Kidney epithelial cell (primary cell): ENCODE measurements at places on chromosomes 11 and 22. TPM values are rescaled to one million over a fixed set of nuclear protein-coding genes. Genes with fewer than 3 reads are reported as not detected.

Gene GGT1
- total RNA-seq, result 22.7 and 22.8 TPM in 2 replicates

DNA sequence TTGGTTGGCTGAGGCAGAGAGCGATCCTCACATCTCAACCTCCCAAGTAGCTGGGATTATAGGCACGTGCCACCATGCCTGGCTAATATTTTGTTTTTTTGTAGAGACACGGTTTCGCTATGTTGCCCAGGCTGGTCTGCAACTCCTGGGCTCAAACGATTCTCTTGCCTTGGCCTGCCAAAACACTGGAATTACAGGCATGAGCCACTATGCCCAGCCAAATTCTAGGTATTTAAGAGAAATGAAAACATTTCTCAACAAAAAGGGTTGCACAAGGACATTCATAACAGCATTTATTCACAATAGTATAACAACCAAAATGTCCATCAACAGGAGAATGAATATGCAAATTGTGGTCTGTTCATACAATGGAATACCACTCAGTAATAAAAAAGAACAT is 31.7 kb upstream of the RBX1 start:
- DNase-seq, result no peak

GRCh38 chr22:50489363-50490243 is 2.9 kb downstream of the MIOX start:
- DNase-seq, result no peak

DNA sequence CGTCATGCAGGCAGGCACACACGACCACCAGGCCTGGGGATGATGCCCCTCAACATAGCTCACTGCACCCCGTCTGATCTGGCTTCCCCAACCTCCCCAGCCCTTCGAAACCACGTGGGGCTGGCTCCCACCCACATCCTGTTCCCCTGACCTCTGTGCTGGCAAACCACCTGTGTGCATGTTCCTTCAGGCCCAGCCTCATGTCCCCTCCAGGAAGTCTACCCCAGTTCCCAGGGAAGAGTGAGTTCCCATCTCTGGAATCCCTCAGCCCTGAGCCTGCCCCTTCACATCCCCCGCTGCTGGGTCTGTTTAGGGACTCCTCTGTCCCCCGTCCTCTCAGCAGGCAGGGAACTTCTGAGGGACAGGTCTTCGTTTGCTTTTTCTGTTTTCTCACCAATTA is 7.1 kb downstream of the SLC7A4 start:
- no peak for DNase-seq

GRCh38 chr11:111602865-111603610 is 789 bp downstream of the SIK2 start:
- DNase-seq, result no peak

DNA sequence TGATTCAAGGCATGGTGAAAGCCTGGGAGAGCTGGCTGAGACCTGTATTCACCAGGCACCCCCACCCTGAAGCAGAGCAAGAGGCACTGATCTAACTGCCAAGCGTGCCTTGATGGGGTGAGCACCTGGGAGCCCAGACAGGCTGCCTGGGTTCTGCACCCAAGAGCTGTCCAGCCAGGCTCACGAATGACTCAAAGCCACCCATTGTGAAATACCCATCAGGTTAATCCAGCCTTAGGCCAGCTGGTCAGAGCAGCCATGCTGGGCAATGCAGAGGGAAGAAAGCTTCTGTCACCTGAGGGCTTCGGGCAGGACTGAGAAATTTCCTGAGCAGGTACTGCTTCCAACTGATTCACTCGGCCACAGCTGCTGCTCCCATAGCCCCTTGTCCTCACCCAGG is 22.1 kb downstream of the THOC5 start:
- no peak for DNase-seq

Gene SLC1A2
- not detected in 2 replicates for total RNA-seq

DNA sequence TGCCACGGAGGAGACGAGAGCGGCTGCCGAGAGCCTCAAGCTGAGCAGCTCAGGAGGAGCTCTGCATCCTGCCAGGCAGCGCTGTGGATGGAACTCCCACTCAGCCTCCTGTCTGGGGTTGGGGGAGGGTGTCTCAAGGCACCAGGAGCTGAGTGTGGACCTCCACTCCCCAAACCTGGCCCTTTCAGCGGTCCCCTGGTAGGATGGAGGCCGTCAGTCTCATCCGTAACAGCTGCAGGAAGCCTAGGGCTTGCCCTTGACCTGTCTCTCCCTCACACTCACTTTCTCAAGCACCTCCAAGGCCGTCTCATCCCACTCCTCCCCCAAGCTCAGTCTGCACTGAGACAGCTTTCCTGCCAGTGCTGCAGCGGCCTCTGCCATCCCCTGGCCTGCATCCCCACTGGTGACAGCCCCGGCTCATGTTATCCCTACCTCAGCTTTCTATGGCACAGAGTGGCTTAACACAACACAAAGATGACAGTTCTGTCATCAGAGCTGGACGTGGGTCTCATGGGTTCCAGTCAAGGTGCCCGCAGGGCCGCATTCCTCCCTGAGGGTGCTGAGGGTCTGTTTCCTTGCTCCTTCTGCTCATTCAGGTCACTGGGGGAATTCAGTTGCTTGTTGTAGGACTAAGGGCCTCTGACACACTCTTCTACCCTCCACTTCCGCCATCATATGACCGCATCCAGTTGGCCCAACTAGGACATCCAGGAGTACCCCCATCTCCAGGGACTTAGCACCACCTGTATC is 341.9 kb upstream of the B3GAT1 start:
- DNase-seq, result no peak

DNA sequence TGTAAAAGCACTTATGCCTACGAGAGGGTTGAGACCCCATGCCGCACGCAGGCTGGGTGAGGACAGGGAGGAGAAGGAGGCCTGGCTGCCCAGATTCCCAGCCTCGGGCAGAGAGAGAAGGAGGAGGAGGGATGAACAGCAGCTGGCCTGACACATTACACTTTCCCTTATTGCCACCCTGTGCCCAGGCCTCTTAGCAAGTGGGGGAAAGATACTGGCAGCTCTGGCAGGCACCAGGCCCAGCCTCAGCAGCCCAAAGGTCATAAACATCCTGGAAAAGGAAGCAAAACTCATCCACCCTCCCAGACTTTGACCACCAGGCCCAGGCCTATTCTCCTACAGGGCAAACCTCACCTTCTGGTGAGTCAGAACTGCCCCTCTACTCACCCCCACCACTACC is 4.7 kb downstream of the PLAAT3 start:
- DNase-seq, result no peak

DNA sequence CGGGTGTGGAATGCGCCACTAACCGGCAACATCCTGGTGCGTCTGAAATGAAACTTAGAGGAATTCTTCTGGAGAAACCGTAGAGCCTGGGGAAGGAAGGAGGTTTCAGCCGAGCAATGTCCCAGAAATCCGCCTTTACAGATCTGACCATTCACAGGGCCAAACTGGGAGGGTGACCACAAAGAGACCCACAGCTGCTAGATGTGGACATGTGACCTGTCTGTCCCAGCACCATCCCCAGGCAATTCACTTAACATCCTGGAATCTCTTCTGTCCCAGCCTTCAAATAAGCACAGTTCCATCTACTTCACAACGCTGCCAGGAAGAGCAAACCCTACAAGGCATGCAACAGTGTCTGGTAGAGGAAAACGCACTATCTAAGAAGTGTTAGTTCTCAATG is 9.8 kb downstream of the MCAT start:
- no peak for DNase-seq

DNA sequence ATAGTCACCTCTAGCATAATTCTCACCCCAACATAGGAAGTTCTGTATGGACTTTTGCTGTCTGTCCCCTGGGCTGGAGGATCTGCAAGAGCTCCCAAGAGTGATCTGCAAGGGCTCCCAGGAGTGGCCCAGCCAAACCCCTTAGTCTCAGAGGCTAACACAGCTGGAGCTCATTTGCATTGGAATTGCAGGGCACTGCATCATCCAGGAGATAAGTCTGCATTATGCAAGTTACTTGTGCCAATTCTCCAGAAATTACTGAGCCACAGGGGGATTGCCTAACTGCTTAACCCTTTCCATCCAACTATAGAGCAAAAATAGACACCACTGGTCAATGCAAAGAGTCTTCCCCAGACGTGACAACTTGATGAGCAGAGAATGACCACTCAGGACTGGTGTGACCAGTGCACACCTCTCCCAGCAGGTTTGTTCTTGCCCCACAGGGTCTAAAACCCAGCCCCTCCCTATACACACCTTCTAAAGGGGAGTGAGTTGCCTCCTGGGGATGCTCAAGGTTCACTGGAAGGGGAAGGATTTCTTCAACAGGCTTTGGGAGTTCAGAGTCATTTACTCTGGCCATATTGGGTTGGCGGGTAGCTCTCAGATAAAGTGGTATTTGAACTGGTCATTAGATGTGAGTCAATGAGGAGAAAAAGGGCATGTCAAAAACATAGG is 38.4 kb downstream of the POU2AF3 start:
- DNase-seq, result no peak

DNA sequence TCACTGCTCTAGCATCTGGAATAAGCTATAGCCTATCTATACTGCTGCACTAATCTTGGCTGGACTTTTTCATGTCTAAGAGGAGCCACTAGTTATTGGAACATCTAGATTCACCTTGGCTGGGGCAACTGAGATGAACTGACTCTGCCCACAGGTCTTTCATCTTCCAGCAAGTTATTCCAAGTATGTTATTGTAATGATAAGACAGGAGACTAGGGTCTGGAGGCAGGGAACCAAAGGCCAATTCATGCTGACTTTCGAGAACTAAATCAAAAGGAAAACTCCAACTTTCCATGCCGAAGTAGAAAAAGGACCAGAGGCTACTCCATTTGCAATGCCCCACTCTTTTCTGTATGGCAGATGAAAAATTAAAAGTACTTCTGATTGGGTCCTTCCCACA is 1243.0 kb upstream of the RAG2 start:
- no peak for DNase-seq

GRCh38 chr11:116615211-116615865 is 157.4 kb downstream of the BUD13 start:
- no peak for DNase-seq

DNA sequence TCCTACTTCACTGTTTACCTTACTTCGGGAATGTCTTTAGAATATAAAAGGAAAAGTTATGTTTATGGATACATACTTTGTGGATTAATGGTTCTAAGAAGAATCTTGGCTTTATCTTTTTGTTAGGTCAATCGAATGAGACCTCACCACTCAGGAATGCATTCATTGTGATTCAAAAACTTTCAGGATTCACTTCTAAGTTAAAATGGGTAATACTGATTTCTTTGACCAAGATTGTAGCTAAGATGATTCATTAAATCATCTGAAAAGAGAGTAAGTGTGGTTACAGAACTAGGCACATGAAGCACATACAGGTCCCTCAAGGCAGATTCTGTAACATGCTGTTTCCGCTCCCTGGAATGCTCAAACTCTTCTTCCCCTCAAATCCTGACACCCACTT is 716.4 kb downstream of the KCNA4 start:
- DNase-seq, result no peak

Gene NPTXR
- 2.4 and 5.4 TPM in 2 replicates for total RNA-seq

DNA sequence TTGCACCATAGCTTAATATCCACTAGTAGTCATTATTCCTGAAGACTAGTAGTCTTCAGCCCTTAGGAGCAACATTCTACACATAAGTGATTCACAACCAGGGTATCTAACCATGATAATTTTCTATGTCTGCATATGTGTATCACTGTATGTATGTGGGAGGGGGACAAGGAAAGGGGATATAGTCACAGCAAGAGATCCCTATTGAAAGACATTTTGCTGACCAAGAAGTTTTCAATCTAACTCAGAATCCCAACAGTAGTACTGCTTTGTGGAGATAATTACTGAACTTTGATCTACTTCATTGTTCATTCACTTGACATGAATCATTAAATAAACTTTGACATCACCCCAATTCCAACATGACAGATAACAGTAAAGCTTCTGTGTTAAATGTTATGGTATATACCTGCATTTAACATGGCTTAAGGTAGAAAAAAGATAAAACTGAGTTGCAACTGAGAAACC is 10.3 kb downstream of the PIK3C2A start:
- DNase-seq, result no peak

GRCh38 chr11:82599836-82600235 is 133.8 kb downstream of the FAM181B start:
- no peak for DNase-seq

DNA sequence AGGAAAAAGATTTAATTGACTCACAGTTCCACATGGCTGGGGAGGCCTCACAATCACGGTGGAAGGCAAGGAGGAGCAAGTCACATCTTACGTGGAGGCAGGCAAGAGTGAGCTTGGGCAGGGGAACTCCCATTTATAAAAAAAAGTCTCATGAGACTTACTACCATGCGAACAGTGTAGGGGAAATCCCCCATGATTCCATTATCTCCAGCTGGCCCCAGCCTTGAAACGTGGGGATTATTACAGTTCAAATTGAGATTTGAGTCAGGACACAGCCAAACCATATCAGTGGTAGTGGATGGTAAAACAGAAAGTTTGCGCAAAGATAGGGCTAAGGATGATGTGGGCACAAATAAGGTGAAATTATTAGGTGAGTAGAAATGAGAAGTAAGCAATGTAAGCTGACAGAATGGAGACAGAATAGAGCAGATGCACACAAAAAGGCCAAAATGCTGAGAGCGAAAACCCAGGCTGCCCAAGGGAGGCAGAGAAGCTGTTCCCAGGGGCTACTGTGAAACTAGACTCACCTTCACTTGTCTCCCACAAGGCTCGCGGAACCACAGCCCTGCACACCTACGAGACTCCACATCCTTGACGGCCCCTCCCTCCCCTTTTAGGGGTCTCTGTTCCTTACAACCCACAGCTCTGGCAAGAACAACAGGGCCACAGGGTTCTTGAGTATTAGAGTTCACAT is 377.6 kb downstream of the CADM1 start:
- DNase-seq, result peak; percentile 10

- DNase-seq, result no peak
Measured at GRCh38 chr11:133064152-133064877, 468.0 kb downstream of the OPCML start.

GRCh38 chr22:24550028-24550901 is 4.7 kb downstream of the GUCD1 start:
- no peak for DNase-seq

Gene CRYBA4
- total RNA-seq, result not detected in 2 replicates

Gene BTG4
- 0.08 TPM in 1 of 2 replicates, not detected in the other for total RNA-seq

- no peak for DNase-seq
Measured at GRCh38 chr22:42928969-42929837, 72.1 kb upstream of the ARFGAP3 start.

Gene GLYAT
- not detected in 2 replicates for total RNA-seq

Gene OR10A4
- not detected in 2 replicates for total RNA-seq

- DNase-seq, result no peak
Measured at GRCh38 chr11:74004759-74005615, 3.9 kb downstream of the UCP3 start.

GRCh38 chr11:19980388-19980787 is 179.9 kb downstream of the DBX1 start:
- DNase-seq, result no peak

Gene CHCHD10
- total RNA-seq, result 13.5 and 21.0 TPM in 2 replicates

DNA sequence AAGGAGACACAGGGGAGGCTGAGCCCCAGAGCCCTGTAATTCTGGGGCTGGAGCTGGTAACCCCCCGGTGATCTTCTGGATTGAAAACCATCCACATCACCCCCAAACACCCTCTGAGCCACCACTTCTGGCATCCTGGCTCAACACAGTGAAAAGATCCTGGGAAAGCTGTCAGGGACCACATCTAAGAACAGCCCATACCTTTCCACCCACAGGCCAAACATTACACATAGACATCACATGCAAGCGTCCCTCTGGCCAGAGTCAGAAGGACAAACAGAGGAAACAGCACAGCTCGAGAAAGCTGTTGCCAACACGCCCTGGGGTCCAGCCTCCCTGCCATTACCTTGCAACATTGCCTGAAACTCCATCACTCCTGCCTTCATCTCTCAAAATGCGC is 469.5 kb downstream of the SOX6 start:
- DNase-seq, result no peak

Gene EHBP1L1
- total RNA-seq, result 19.5 and 20.9 TPM in 2 replicates

- DNase-seq, result no peak
Measured at GRCh38 chr22:22671506-22671905, 27.1 kb downstream of the GGTLC2 start.

Gene DDIAS
- 1.6 and 3.2 TPM in 2 replicates for total RNA-seq

Gene PNPLA5
- total RNA-seq, result not detected in 2 replicates
